GM06990 (cell line): ENCODE measurements at places on chromosomes 16 and 17.

GRCh38 chr16:27768651-27769272, 218.8 kb downstream of the KATNIP start:
- no peak for DNase-seq

DNA sequence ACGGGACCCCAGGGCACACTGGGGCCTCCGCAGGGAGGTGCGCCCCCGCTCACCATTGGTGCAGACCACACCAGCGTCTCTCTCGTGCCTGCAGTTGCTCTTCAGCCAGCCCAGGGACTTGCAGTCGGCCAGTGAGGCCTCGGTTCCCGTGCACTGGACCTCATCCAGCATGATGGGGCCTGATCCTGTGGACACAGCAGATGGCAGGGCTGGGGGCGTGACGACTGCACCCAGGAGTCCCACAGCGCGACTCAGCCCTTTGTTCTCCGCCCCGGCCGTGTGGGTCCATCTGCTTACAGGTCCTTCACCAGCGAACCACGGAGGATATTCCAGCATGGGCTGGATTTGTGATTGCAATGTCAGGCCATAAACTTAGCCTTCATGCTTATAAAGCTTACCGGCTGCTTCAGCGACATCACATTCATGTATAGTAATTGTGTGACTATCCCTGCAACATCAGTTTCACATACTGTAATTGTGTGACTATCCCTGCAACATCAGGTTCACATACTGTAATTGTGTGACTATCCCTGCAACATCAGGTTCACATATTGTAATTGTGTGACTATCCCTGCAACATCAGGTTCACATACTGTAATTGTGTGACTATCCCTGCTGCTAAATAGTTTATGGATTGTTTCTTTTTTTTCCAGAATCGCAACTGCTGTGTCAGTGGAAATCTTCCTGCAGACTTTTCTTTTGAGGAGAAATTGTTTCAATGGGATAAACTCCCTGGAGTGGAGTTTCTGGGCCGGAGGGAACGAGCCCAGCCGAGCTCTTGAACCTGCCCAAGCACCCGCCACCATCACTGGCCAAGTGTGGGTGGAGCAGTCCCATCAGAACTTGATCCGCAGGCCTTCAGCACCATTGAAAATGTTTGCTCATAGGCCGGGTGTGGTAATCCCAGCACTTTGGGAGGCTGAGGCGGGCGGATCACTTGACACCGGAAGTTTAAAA, 4.8 kb downstream of the LGALS3BP start:
- DNase-seq, result no peak

- no peak for DNase-seq
Observed at GRCh38 chr17:17841601-17842025, 4.8 kb upstream of the SREBF1 start.

DNA sequence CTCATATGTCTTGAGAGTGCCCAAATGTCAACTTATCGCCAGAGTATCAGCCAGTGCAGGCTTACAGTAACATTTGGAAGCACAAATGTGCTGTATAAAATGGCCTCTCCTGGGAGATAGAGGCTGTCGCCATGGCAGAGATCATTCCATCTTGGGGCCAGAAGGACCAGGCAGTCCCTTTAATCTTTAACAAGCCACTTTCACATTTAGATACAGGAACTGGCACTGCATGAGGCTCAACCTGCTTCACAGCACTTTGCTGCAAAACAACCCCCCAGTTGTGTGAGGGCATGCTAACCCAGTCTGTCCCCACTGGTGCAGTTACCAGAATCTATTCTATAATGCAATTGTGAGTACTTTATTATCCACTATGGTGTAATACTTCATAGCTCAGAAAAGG, 4.7 kb upstream of the RFFL start:
- no peak for DNase-seq

- DNase-seq, result no peak
Observed at GRCh38 chr16:13168091-13168572, 266.7 kb downstream of the SHISA9 start.

DNA sequence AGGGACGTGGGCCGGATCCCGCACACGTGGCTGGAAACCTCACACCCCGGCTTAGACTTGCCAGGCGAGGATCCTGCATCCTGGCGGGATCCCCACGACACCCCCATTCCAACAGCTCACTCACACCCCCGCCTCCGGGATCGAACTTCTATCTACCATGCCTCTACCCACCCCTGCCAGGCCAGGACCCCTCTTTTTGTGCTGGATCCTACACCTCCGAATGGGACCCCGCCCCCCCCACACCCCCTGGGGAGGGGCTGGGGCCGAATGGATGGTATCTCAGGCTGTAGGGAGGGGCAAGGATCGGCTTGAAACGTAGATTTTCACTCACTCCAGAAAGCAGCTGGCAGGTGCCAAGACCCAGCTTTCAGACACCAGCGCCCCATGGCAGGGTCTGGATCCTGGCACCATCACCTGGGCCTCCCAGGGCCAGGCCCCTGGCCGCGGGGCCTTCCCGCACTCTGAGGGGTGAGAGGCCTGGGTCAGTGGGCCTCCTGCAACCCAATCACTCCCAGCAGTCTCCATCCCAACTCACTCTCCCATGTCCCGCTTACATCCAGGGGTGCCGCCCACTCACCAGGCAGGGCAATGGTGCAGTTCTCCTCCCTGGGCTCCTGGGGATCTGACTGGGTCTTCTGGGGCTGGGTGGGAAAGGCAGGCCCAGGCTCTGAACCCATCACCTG, 6.7 kb downstream of the PRSS36 start:
- DNase-seq, result no peak

GRCh38 chr16:5756969-5757368, 659.4 kb upstream of the EEF2KMT start:
- no peak for DNase-seq

DNA sequence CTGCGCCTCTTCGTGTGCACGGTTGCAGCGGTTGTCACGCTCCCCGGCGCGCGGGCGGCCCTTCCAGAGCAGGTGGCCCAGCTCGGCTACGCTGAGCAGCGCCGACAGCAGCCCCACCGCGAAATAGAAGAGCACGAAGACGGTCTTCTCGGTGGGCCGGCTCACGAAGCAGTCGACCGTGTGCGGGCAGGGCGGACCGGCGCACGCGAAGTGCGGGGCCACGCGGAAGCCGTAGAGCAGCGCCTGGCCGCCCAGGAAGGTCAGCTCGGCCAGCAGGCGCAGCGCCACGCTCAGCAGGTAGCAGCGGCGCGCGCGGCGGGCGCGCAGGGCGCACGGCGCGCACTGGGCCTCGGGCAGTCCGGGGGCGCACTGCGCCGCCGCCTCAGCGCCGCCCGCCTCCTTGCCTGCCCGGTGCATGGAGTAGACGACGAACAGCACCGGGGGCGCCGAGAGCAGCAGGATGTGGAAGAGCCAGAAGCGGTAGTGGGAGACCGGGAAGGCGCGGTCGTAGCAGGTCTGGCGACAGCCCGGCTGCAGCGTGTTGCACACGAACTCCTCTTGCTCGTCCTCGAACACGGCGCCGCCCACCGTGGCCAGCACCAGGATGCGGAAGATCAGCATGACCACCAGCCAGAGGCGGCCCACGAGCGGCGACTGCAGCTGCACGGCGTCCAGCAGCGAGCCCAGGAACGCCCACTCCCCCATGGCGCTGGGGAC, 1.3 kb downstream of the GJD3 start:
- peak; percentile 61 for DNase-seq

GRCh38 chr17:6098823-6099180, 28.6 kb downstream of the WSCD1 start:
- no peak for DNase-seq

GRCh38 chr17:60284709-60285108, 107.2 kb downstream of the USP32 start:
- DNase-seq, result peak; percentile 20

GRCh38 chr17:10081571-10082169, 116.7 kb downstream of the GAS7 start:
- DNase-seq, result no peak

GRCh38 chr17:50210240-50211225, 9.1 kb upstream of the COL1A1 start:
- DNase-seq, result no peak

DNA sequence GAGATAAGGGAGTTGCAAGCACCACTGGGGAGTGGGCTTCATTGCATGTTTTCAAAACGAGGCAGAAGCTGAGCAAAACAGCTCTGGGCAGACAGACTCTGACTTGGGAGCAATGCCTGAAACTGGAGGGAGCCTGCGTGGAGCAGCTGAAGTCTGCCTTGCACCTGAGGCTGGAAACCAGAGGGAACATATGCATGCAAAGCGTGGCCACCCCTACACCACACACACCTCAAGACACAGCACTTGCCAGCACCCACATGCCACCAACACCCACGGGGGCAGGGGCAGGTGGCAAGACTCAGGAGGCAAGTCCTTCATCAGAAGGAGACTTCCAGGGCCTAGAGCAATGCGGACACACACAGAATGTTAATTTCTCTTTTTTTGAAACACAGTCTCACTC, 45.8 kb downstream of the COTL1 start:
- DNase-seq, result no peak

- no peak for DNase-seq
Observed at GRCh38 chr17:9750524-9750923, 40.9 kb downstream of the DHRS7C start.

- DNase-seq, result no peak
Observed at GRCh38 chr17:60676758-60677307, 818 bp upstream of the BCAS3 start.

DNA sequence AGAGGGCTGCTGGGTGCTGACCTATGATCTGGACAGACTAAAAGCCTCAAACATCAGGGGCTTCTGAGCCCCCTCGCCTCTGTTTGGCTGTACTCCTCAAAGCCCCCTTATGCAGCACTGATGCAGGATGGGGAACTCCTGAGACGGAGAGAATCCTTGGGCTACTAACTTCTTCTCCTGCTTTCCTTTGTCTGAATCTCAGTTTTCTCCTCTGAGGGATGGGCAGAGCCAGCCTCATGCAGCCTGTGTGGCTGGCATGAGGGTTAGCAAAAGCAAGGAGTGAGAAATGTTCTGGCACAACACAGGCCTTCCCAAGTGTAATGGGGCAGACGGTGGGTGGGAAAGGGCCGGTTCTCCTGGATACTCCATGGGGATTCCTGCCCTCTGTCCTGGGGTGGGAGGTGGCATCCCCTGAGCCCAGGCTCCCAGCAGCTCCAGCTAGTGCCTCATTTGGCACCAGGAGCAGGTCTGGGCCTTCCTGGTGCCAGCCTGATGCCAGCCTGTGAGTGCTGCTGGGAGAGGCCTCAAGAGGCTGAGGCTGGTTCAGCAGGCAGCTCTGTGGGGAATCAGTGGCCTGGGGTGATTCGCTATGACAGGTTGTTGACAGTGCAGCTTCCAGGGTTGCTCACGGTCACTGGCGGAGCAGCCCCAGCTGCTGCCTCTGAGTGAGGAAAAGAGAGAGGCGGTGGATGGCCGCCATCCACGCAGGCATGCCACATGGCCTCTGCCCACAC, 4.0 kb upstream of the BRD7 start:
- no peak for DNase-seq

GRCh38 chr17:19986941-19987861, 9.6 kb upstream of the AKAP10 start:
- no peak for DNase-seq

DNA sequence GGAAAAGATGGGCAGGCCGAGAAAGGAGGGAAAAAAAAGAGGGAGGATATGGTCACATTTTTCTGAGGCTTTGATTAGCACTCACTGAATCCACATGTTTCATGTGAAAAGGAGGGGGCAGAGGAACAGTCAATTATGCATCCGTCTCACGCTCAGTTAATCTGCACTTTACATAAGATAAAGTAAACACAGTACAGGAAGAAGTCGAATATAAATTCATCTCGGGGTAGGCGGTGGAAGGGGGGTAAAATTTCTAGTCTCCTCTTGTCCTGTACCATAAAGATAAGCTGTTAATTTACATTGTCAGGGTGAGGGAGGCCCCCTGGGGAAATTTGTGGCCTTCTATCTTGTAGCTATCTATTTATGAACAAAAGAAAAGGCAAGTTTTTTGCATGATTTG, 73.1 kb upstream of the CES5A start:
- no peak for DNase-seq

- DNase-seq, result no peak
Observed at GRCh38 chr17:39705786-39706348, 6.0 kb downstream of the ERBB2 start.

- DNase-seq, result no peak
Observed at GRCh38 chr16:2799859-2800226, 1.6 kb downstream of the PRSS41 start.

GRCh38 chr16:24717411-24717810, 12.0 kb upstream of the TNRC6A start:
- no peak for DNase-seq

DNA sequence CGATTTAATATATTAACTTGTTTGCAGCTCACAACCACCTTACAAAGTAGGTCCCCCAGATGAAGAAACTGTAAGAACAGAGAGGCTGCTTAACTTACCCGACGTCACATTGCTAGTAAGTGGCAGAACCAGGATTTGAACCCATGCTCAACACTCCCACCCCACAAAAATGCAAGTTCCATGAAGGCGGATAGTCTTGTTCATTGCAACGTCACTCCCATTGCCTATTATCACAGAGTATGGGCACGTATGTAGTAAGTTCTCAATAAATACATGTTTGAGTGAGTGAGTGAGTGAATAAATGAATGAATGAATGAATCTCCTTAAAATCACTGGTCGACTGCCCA, 1.1 kb downstream of the USP31 start:
- no peak for DNase-seq

GRCh38 chr17:80029258-80029974, 6.3 kb downstream of the TBC1D16 start:
- no peak for DNase-seq

DNA sequence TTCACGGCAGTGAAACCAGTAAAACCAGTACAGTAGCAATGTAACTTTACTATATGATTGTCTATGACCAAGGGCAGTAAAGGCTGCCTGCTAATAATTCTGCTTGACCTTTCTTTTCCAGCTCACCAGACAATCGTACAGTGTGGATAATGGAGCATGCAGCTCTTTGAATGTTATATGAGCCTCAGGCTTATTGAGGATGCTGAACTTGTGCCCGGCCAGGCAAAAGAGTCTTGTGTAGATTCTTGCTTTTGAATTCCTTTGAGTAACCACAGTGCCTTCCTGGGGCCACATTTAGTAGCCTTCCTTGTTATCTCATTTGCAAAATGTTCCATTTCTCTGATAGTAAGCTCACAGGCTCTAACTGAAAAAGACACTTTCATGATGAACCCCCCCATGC, 131.8 kb downstream of the CDH11 start:
- DNase-seq, result no peak

- DNase-seq, result no peak
Observed at GRCh38 chr16:84787263-84787622, 32.5 kb upstream of the CRISPLD2 start.

GRCh38 chr17:78862073-78863023, 21.7 kb upstream of the USP36 start:
- DNase-seq, result no peak

DNA sequence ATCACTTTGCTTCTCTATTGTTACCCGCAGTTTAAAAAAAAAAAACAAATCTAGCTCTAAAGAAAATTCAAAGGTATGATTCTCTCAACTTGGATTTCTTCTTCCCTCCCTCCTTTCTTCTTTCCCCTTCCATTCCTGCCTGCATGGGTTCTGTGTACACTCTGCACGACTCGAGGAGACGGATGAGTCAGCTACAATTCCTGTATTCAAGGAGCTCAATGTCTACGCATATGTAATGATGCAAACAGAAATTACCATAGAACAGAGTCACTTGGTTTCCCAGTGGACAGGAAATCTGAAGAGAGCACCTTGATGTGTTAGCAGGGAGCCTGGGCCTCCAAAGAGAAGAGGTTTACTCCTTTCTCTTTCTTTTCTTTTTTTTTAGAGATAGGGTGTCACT, 92.3 kb downstream of the VPS53 start:
- no peak for DNase-seq
